CD4-positive, alpha-beta T cell (primary cell): ENCODE measurements at places on chromosomes 2 and 18. TPM values are rescaled to one million over a fixed set of nuclear protein-coding genes. Genes with fewer than 3 reads are reported as not detected.

Gene TSPYL6
- total RNA-seq: not detected

Gene ACKR3
- 0.61 TPM for total RNA-seq

GRCh38 chr2:166224197-166224596 lies 96.4 kb upstream of the SCN1A start:
- no peak for DNase-seq

DNA sequence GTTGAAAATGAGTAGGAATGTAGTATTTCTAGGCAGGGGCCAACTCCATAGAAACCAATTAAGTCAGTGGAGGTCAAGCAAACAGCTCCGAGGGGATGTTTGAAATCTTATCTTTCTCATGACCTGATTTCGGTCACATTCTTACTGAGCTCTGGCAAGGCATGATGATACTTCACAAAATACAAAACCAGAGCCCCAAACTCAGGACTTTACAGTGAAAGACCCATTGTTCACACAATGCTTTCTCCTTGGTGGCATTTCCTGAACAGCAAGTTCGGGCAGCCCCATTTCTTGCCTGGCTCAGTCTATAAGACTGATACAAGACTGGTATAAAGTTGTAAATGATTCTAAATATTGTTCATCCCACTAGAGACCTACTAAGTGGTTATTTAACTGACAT lies 53.3 kb downstream of the LAMA1 start:
- DNase-seq: no peak

GRCh38 chr2:84443477-84443876 lies 15.6 kb downstream of the SUCLG1 start:
- DNase-seq: no peak

DNA sequence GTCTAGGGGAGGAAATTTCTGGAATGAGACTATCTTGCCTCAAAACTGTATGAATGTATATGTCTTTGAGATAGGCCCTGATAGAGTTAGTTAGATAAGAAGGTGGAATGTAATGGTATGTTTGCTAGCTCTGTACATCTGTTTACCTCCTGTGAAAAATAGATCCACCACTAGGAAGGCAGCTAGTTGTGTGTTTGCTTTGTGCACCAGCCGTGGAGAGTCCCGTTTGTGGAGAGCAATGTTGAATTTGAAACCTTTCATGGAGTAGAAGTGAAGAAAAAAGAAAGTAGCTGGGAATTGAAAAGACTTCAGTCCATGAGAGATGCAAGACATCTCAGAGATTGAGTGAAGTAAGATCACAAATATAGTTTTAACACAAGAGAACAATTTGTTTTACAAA lies 25.4 kb downstream of the ASXL3 start:
- no peak for DNase-seq
